ENCODE measurements at places on chromosomes 1 and 21.

- no peak for DNase-seq
These were observed 9.8 kb downstream of the ETV3L start for GRCh38 chr1:157089789-157090188.

DNA sequence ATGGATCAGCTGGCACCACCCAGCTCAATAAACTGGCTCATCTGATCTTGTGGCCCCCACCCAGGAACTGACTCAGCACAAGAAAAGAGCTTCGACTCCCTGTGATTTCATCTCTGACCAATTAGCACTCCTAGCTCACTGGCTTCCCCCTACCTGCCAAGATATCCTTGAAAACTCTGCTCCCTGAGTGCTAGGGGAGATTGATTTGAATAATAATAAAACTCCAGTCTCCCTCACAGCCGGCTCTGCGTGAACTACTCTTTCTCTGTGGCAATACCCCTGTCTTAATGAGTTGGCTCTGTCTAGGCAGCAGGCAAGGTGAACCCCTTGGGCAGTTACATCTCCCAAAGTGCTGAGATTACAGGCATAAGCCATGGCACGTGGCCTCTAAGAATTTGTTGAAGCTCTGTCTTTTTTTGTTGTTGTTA, 11.8 kb upstream of the RHBDL2 start:
- no peak for DNase-seq

- DNase-seq, result no peak
These were observed 156.8 kb downstream of the NTPCR start for GRCh38 chr1:233107130-233107660.

DNA sequence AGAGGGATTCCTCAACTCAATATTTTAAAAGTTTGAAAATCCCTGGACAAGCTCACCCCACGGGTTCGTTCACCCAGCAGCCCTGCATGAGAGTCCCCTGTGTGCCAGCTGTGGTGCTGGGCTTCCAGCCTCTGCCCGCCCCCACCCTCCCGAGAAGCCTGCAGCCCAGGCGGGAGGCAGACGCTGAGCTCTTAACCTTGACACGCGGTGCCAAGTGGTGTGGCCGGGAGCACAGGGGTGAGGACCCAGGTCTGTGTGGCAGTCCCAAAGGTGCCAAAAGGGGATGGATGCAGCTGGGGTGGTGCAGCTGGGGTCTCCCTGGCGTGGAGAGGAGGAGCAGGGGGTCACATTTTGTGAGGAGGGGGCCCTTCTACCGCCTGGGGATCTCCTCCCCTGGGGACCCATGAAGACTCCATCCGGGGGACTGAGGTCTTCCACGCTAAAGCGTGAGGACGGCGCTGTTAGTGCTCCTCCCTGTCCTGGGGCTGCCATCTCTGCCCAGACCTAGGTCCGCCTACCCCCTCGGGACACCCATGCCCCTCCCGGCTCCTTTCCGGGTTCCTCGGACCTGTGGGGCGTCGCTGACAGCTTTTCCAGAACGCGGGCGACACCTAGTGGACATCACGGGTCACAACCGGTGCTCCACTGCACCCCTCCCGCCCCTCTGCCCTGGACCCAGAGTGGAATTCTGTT, 12.9 kb downstream of the PLA2G2F start:
- peak; percentile 73 for DNase-seq

GRCh38 chr1:86788300-86789206, 84.2 kb downstream of the SH3GLB1 start:
- DNase-seq, result no peak

GRCh38 chr21:44354001-44354405, 582 bp downstream of the TRPM2 start:
- no peak for DNase-seq

DNA sequence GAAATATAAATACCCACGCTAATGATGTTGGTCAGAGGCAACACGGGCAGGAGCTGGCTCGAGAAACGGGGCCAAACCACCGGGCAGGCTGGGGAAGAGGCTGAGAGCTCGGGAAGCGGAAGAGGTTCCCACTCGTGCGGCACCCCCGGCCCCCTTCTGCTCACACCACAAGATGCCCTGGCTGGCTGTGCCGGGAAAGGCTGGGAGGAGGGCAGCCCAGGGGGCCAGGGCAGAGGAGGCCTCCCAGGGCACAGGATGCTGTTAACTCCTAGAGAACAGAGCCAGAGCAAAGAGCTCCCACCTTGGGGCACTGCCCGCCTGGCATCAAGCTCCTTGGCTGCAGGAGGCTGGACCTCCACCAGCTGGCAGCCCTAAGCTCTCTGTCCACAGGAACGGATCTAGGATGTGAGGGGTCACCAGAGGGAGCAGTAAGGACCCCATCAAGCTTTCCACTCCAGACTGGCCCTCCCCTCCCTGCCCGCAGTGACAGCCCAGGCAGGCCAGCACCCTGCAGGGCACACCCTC, 44.8 kb downstream of the CASZ1 start:
- DNase-seq, result no peak

GRCh38 chr1:216248628-216249027, 174.6 kb downstream of the USH2A start:
- DNase-seq, result no peak

DNA sequence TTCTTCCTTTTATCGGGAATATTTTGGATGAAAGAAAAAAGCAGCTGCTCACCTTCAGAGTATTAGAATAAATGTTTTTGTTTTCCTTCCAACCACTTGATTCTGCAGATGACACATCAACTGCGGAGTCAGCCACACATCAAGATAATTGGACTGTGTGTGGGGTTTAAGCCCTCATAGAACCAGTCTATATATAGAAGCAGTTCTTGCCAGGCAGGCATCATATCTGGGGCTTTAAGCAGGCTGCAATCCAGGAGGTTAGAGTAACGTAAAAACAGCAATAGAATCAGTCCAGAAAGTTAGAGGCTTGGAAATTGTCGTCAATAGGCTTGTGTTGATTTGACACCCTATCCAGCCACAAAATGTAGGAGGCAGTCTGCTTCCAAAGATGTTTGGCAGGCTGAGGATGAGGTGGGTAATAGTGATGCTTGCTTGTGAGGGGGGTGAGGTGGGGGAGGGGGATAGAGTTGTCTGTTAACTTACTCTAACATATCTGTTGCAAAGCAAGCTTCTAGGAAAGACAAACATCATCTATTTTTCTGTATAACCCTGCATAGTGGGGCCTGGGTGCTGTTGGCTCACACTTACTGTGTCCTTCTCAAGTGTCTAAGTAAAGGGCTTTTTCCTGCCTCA, 64.8 kb downstream of the PEX14 start:
- DNase-seq, result no peak

DNA sequence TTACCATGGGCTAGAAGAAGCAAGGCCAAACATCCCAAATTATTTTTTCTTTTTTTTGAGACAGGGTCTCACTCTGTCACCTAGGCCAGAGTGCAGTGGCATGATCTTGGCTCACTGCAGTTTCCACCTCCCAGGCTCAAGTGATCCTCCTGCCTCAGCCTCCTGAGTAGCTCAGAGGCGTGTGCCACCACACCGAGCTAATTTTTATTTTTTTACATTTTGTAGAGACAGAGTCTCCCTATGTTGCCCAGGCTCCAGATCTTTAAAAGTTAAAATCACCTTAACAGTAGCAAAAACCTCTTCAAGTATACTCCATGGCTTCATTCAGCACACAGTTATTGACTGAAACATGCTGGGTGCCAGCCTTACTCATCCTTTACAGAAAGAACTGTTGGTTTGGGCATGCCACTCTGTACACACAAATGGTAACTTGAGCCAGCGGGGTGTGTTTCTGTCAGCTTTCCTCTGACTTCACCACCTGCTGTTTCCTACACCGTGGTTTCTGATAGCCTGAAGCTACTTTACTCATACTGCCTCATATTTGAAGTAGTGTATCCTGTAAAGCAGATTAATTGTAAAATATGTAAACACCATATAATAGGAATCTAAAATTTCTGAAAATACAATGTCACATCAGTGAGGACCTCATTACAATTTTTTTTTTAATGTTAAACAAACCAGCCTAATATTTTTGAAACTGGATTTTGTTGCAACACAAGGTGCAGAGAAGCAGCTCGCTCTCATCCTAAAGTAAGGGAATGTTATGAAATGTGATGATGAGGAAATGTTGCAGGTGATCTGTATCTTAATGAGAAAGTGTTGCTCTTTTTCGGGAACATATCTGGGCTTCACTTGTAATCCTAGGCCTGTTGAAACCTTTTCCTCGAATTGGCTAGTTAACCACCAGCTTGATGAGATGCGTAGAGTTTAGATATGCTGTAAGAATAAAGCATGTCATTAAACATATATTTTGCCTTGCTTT, 113.9 kb downstream of the ATP5PO start:
- no peak for DNase-seq

DNA sequence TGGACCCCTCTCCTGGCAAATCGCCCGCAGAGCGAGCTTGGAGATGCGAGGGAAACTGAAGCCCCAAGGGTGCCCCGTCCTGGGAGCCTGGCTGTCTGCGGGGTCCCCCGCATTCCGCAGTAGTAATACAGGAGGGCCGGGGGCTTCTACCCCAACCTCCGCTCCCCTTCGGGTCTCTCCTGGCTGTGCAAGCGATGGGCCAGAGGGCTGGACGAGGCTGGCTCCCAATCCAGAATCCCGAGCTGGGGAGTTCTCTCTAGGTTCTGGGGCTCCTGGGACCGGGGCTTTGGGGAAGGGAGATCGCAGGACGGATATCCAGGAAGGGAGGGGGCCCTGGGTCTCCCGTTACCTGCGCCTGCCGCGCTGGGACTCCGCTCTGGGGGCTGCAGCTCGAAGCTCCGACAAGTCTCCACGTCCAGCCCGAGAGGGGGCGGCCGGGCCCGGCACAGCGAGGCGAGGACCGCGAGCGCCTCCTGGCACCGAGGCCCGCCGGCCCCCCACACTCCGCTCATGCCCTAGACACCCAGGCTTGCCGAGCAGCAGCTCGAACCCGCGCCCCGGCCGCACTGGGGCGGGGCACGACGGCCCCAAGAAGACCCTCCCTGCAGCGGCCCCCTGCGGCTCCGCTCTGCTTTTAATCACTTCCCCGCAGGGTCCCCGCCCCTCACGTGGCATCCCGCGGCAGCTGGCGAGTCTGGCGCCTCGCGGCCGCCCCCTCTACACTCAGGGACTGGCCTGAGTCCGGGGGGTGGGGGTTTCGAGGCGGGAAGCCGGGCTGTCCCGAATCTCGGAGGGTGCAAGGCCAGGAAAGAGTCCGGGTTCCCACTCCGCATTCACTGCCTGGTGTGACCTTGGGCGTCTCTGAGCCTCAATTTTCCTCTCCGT, at the start of gene SYT6:
Gene SYT6, minus strand, starts transcription at position 609 of the 885 bp plus-strand sequence. Its CDS starts 97 bp downstream, at position 512.
- no peak for DNase-seq

GRCh38 chr21:34983680-34984086, 65.4 kb downstream of the RUNX1 start:
- no peak for DNase-seq

- no peak for DNase-seq
These were observed 88.7 kb downstream of the ITPKB start for GRCh38 chr1:226650236-226650841.

GRCh38 chr1:25727635-25728286, 72.2 kb upstream of the SELENON start:
- no peak for DNase-seq

GRCh38 chr1:200258447-200259375, 151.1 kb downstream of the ZNF281 start:
- DNase-seq, result no peak

GRCh38 chr1:98277118-98277517, 356.3 kb upstream of the DPYD start:
- no peak for DNase-seq

DNA sequence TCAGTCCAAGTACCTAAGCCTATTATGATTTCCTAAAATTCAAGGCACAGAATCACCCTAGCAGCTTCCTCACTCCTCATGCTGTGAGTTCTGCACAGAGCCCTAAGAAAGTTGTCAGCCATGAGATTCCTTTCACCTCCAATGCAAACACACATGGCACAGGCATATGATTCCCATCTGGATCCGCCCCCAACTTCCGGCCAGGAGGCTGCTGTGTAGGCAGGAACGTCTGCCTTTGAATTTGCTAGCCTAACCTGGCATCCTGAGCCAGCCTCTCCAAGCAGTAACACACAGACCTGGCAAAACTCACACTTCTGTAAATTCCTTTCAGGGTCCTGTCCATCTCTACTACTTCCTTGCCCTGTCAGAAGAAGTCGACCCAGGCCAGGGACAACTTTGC, 521.1 kb upstream of the BEND5 start:
- DNase-seq, result no peak

GRCh38 chr1:212621949-212622305, 13.4 kb downstream of the ATF3 start:
- DNase-seq, result no peak

GRCh38 chr1:241020851-241021697, 335.9 kb downstream of the RGS7 start:
- no peak for DNase-seq

GRCh38 chr1:211932231-211932932, 101.8 kb upstream of the LPGAT1 start:
- DNase-seq, result no peak

GRCh38 chr1:208024406-208024805, 113.5 kb upstream of the CD34 start:
- DNase-seq, result no peak

DNA sequence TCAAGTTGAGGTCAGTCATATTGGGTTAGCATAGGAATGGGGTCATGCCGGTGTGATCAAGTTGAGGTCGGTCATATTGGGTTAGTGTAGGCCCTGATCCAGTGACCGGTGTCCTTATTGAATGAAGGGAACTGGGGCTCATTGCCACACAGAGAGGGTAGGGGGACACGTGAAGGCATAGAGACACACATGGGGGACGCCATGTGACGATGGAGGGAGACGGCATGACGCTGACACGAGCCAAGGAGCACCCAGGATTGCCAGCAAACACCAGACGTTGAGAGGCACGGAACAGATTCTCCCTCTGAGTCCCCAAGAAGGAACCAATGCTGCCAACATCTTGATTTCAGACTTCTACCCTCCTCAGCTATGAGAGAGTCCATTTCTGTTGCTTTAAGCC, 136.9 kb upstream of the ZBTB40 start:
- DNase-seq, result no peak

DNA sequence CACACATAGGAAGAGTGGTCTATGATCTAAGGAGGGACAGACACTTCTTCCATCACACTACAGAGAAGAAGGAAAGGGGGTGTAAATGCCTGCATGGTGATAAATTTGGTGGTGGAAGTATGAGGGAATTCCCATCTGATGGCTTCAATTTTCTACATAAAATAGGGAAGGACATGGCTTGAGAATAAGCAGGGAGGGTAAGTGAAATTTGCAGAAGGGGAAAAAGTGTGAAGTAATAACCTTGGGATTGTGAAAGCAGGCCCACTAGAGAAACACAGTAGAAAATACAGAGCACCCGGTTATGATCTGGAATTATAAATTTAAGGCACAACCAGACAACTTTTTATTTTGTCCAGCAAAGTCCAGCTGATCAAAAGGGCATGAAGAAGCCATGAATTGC, 22.7 kb upstream of the HIVEP3 start:
- no peak for DNase-seq

GRCh38 chr1:168466714-168467131, 77.1 kb downstream of the XCL2 start:
- DNase-seq, result no peak

- no peak for DNase-seq
These were observed 117.8 kb downstream of the DPYD start for GRCh38 chr1:97803026-97803425.

DNA sequence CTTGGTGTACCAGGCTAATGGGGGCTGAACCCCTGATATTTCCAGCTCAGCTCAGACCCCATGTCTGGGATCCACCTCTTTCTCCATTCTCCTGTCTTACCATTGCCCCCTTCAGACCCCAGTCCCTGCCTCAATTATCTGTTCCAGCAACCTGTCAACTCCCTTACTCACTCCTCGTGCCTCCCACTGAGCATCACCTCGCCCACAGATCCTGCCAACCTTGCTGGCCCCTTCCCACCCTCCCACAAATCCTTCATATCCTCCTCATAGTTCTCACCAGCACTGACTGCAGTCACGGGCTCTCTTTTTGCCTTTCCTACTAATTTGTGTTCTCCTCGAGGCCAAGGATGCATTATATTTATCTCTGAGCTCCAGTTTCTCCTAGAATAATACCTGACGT, 62.9 kb downstream of the TMEM53 start:
- DNase-seq, result no peak
